Stimulated activated CD8-positive, alpha-beta memory T cell treated with anti-CD3 and anti-CD28 coated beads, Interleukin-4, amount 100 ng/mL, for 1 hour (primary cell): ENCODE measurements at places on chromosomes 3 and 15.

DNA sequence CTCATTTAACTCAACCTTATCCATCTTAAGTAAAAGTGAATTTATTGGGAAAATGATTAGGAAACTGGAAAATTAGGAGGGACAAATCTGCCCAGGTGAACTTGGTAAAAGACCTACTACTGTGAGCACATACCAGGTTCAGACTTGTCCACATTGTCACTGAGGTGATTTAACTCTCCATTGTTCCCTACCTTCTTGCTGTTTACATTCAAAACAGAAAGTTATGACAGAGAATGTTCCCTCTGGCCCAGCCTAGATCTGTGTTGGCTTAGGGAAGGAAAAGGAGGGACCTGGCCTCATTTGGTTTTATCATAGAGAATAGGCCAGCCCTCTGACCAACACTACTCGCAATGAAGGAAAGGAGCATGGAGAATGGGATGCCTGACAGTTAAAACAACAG lies 117.6 kb downstream of the SATB1 start:
- DNase-seq: no peak

- DNase-seq: no peak
These were observed 29.4 kb upstream of the ARID3B start for GRCh38 chr15:74511583-74511982.

DNA sequence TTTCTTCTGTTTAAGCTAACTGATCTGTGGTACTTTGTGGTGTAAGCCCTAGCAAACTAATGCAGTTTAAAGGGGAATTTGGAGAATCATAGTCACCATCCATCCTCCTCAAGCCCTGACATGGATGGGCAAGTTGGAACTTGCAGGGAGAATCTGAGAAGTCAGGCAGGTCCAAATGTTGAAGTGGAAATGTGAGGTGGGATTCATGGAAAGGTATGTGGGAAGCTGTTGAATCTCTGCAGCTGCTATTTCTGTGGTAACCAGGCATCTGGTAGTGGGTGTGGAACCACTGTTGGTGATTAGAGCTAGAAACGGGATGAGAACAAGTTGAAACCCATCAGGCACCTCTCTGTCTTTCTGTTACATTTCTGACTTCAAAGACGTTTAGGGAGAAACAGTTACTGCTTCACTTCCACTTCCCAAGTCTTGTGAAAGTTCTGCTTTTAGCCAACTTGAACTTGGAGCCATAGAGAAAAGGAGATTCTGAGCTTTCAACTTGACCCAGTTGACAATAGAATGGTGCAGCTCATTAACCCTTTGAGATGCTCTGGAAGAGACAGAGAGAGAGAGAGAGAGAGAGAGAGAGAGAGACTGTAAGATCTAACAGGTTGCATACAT lies 38.1 kb upstream of the NMNAT3 start:
- no peak for DNase-seq

DNA sequence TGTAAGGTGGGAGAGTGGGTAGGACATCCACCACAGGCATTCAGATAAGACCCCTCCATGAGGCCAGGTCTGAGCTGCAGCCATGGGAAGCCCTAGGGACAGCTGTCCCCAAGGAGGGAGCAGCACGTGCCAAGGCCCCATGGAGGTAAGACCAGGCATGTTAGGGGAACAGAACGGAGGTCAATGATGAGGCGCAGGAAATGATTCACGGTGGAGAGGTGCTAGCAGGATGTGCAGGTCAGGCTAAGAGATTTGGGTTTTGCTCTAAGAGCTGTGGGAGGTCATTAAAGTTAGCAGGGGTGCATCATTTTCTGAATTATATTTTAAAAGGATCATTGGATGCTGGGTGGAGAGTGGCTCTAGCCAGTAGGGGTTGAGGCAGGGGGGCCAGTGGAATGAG lies 66.4 kb upstream of the SNRPA1 start:
- no peak for DNase-seq

GRCh38 chr3:42911551-42911950 lies 5.6 kb downstream of the ZNF662 start:
- no peak for DNase-seq

DNA sequence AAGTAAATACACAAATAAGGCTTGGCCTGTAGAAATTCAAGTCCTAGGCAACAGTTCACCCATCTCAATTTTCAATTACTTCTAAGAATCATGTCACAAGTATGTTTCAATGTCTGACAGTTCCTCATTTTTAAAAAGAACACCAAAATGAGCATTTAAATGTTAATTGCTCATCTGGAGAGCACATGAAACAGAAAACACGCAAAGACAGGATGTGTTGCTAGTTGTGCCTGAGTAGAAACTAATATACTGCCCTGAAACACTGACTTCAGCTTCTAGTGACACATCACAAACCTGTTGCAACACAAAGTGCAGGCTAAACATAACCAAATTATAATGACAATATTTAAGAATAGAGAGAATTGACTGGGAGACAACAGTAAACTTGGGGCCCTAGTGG lies 167.3 kb upstream of the THBS1 start:
- DNase-seq: no peak
